ENCODE measurements at places on chromosomes 4 and X.

GRCh38 chr4:8101213-8102075 lies 57.2 kb downstream of the ABLIM2 start:
- no peak for DNase-seq

DNA sequence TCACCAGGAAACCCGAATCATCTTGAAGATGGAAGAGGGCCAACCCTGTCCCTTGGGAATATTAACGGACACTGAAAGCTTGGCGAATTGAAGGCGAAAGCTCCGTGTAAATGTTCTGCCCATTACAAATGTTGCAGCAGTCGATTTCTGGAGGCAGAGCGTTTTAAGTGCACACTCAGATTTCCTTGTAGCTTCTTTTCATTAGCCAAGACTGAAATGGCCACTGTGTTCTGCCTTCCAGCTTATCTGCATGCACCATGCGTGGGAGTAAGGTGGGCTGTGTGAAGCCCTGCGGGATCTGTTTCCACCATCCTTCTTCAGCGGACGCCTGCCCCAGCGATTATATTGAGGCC lies 1.3 kb downstream of the SMIM20 start:
- no peak for DNase-seq

- no peak for DNase-seq
These were observed 706 bp downstream of the DUSP9 start for GRCh38 chrX:153647461-153648357.

DNA sequence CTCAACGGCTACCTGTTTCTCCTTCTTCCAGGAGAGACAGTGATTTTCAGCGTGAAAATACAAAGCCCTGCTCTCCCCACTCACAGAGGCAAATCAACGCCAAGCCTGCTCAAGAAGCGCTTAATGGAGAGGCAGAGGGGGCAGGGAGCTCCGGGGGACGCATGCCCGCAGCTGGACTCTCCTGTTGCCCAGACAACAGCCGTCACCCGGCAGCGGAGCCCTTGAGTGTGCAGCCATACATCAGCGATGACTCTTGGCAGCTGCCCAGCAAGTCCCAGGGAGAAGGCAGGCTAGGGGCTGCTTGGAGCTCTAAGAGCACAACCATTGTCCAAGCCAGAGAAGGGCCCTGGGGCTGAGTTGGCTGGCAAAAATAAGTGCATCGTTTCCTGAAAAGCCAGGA lies 71.0 kb upstream of the AFAP1 start:
- peak; percentile 98 for DNase-seq

DNA sequence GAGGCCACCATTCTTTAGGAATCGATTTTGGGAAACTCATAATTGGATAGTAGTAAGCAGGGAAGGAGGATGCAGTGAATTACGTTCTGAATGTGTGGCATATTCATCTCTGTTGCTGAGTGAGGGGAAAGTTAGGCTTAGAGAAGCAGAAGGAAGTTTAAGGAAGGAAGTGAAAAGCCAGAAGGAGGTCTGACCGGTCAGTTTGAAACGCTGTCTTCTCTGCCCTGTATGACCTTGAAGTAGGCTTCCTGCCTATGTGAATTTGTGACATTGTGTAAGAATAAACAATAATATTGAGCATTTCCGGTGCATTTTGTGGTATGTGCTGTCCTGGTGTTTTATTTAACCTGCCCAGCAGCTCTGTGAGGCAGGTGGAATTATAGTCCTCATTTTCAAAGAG lies 67.3 kb downstream of the PDLIM5 start:
- no peak for DNase-seq

DNA sequence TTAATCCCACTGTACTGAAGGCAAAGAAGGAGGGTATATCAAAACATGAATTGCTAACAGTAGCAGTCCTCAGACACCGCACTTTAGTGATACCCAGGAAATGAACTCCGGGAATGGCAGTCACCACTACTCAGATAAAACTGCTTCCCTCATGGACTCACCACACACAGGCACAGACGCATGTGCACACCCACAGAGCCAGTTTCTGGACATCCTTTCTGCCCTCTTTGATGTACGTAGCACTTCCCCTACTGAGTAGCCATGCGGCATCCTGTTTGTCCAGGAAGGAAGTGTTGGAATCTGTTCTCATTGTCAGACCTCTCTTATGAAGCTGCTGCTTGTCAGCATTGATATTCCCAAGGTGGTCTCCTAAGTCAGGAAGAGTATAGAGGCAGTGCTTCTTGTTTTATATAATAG lies 95.7 kb downstream of the DCLK2 start:
- DNase-seq = no peak

DNA sequence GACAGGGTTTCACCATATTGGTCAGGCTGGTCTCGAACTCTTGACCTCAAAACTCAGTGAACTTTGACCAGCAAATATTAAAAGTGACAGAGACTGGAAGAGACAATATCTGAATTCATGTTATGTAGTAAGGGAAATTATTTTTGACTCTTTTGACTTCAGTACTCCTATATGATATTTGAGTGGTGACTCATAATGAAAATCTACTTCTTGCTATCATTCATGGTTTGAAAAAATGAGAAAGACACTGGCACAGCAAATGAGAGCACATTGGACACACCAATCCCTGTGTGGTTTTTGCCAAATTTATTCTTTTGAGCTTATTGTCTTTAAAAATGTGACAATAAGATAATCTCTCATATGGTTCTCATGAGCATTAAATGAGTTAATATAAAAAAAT lies 109.4 kb downstream of the GPM6A start:
- DNase-seq = no peak

DNA sequence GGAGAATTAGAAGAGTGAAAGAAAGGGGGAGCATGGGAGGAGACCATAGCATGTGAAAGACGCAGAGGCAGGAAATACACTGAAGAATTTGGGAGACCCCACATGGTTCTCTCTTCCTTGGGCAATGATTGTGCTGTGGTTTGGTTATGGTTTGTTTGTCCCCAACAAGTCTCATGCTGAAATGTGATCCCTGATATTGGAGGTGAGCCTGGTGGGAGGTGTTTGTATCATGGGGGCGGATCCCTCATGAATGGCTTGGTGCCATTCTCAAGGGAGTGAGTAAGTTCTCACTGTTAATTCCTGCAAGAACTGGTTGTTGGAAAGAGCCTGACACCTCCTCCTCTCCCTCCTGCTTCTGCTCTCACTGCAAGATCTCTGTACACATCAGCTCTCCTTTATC lies 78.6 kb upstream of the RAI2 start:
- DNase-seq = peak; percentile 48

DNA sequence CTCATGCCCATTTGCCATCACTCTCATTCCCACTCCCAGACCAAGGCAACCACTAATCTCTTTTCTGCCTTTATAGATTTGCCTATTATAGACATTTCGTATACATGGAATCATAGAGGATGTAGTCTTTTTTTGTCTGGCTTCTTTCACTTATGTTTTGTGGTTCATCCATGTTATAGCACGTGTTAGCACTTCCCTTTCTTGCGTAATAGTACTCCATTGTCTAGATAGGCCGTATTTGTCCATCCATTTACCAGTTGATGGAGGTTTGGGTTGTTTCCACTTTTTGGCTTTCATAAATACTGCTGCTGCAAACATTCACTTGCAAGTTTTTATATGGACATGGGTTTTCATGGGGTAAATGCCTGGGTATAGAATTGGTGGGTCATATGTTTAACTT lies 48.4 kb downstream of the KIF4A start:
- no peak for DNase-seq

DNA sequence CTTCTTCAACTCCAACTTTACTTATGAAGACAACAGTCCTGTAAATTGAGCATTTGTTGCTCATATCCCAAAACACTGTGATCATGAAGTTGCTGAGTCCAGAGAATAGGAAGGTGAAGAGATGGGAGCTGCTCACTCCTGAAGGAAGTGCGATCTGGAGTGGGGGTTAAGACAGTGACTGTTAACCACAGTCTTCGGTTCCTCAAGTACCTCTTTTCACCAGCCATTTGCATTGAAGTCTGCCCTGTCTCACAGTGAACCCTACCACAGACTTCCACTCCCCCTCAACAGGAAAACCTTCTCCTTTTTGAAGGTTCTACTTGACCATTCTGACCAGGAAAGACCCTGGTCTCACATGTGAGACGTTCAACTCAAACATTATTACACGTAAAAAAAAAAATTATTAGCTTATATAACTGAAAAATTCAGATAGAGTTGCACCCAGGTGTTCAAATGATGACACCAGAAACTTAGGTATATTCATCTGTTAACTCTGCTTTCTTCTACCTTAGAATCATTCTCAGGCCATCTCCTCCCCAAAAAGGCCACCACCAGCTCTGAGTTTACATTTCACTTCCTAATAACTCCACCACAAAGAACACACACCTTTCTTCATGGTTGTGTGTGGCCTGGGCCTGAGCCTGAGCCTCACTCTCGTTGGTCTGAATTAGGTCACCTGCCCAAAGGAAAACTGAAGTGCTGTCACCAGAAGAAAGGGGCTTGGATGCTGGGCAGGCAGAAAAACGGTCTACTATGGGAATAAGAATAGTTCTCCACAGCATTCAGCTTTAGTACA lies 199.2 kb downstream of the DCTD start:
- no peak for DNase-seq

DNA sequence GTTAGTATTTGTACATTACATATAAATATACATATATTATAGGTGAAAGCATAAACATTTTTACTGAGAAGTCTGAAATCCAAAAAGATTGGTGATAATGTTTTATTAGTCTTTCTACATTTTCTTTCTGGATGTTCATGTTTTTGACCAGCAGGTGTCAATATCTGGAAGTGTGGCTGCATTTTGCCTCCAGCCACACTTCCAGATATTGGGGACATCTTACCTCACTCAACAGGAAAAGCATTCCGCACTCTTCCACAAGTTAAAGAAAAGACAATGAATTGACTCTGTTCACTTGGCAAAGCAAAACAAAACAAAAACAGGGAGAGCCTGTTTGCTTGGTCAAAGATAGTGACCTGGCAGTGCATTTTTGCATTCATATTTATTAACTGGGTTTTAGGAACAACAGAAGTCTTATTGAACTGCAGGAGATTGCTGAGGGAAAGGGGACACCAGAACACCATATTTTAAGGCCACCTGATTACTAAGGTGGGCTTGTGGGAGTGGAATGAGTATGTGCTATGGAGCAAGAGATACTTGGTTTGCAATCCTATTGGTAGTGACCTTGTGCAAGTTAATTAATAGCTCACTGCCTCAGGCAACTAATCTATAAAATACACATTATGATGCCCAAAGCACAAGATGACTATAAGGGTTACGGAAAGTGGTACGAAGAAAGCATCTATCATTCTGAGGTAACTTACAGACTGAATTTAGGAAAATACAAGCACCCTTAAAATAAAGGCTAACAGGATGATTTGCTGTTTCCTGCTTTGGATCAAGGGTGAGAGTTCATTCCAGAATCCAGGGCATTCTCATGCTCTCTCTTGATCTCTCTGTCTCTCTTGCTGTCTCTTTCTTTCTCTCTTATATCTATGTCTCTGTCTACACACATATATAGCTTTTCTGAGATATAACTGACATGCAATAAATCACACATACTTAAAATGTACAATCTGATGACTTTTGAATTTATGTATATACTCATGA lies 389.9 kb upstream of the EMCN start:
- no peak for DNase-seq
